ENCODE measurements at places on chromosomes 12 and 14.

GRCh38 chr14:92653162-92653651 is 95.2 kb downstream of the LGMN start:
- DNase-seq, result no peak

- no peak for DNase-seq
Measured at GRCh38 chr12:8606890-8607289, 5.8 kb downstream of the AICDA start.

GRCh38 chr12:42482748-42483520 is 106.6 kb downstream of the PRICKLE1 start:
- peak; percentile 58 for DNase-seq

DNA sequence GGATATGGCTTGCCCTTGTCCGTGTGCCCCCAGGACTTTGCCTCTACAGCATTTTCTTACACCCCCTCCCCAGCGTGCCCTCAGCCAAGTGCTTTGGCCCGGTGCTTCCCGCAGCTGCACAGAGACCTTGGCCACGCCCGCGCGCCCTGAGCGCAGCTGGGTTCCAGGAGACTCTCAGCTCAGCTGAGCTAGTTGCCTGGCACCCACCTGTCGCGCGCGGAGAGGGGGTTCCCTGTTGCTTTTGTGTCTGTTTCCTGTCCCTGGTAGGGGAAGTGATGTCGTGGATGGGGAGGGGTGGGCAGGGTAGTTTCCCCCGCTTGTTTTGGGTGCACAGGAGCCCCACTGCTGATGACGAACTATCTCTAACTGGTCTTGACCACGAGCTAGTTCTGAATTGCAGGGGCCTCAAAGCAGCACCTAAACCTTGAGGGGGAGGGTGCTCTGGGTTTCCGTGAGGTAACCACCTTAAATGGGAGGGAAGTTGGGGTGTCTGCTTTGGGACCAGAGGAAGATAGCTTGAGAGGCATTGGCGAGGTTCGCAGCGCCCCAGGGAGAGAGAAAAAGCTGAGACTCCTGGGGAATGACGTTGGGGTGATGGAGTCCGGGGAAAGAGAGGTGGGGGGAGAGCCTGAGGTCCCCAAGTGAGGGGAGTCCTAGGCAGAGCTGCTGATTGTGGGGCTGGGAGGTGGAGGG is 1.5 kb downstream of the DIO3 start:
- DNase-seq, result no peak

GRCh38 chr12:69834576-69834975 is 9.5 kb downstream of the MYRFL start:
- no peak for DNase-seq

- DNase-seq, result peak; percentile 59
Measured at GRCh38 chr12:76685246-76685678, 78.7 kb upstream of the ZDHHC17 start.

GRCh38 chr14:77988970-77989369 is 181.2 kb upstream of the NRXN3 start:
- peak; percentile 45 for DNase-seq

GRCh38 chr12:38332814-38333213 is 16.2 kb downstream of the ALG10B start:
- no peak for DNase-seq

DNA sequence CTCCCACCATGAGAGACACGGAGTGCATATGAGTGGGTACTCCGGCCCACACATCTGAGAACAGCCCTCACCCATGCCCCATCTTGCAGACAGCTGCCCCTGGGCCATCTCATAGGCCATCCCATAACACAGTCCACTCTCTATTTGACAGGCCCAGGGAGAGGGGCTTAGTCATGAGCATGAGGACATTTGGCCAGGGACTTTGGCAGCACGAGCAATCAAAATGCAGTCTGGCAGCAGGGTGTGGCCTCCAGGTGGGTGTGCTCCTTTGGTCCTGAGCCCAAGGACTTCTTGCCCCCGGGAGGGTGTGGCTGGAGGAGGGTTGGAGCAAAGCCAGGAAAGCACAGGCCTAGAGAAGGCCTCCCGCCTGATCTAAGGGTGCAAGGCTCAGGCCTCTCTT is 25.6 kb downstream of the EMP1 start:
- DNase-seq, result no peak

GRCh38 chr12:91003737-91004136 is 1.0 kb downstream of the EPYC start:
- DNase-seq, result no peak

GRCh38 chr12:85186236-85186635 is 93.8 kb upstream of the ALX1 start:
- no peak for DNase-seq

GRCh38 chr14:49134940-49135339 is 451.2 kb downstream of the RPS29 start:
- DNase-seq, result no peak

GRCh38 chr12:13981296-13981962 is at the start of gene GRIN2B:
Gene GRIN2B, minus strand, starts transcription at chr12:13981602. Its CDS starts 115,394 bp downstream, at chr12:13866208.
- no peak for DNase-seq

DNA sequence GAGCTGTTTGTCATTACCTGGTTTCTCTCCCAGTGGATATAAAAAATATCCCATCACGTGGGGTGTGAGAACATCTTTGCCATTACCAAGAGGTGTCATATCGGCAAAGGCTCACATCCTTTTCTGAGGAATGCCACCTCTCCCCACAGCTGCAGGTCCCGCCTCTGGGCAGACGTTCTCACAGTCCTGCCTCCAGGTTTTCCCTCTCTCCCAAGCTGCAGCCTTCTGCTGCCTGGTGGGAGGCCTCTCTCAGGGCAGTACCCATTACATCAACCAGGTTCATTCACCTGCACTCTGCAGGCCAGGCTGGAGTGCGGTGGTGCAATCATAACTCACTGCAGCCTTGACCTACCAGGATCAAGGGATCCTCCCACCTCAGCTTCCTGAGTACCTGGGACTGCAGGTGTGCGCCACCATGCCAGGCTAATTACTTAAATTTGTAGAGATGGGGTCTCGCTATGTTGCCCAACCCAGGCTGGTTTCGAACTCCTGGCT is 15.0 kb upstream of the TMEM119 start:
- DNase-seq, result no peak

DNA sequence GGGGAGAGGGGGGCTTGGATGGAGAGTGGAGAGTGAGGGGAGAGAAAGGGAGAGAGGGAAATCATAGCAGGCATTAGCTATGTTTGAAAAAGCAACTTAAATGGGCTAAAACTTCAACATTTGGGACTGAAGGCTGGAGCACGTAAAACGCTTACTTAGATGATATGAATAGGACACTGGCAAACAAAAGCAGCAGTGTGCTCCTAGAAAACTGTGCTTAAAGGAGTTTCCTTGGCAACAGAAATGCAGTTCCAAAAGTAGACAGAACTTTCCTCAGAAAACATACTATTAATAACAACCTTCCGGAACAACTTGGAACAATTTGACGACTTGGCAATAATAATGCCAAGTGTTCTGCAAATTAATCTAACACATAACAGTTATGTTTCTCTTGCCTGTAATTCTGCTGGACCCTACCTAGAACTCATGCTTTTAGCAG is 235.5 kb upstream of the NPAS3 start:
- peak; percentile 15 for DNase-seq

Measured in EH (cell line).